ENCODE measurements at places on chromosomes 16 and 17.

GRCh38 chr17:73272906-73273218 lies 11.2 kb upstream of the CPSF4L start:
- no peak for DNase-seq

GRCh38 chr16:88534638-88535190 lies 35.5 kb upstream of the ZC3H18 start:
- DNase-seq, result peak; percentile 75

GRCh38 chr17:66671156-66671555 lies 163.8 kb upstream of the CACNG5 start:
- DNase-seq, result no peak

- peak; percentile 29 for DNase-seq
These were observed 993.5 kb downstream of the CDH8 start for GRCh38 chr16:61042737-61043136.

DNA sequence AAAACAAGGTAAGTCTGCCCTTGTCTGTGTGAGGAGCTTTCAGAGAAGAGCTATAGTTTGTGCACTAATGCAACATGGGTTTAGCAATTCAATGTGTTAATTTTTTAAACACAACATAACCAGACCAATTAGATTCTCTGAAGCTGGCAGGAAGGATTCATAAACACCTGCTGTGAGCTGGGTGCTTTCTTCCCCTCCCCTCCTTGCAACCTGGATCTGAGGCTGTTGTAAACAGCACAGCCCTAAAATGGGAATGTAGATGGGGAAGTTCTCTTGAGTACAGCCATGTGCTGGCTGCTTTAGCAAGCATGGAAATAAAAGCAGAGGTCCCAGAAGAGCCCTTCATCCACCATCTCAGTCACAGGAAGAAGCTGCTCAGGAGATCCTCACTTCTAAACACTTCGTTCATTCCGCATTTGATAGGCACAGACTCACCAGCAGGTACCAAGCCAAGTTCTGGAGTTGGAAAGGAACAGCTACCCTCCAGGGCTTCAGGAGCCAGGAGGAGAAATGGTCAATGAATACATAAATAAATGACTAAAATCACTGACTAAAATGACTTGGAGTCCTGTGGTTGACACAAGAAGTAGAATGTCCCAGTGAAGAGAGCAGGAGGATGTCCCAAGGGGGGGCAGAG lies 21.7 kb downstream of the AXIN2 start:
- no peak for DNase-seq

DNA sequence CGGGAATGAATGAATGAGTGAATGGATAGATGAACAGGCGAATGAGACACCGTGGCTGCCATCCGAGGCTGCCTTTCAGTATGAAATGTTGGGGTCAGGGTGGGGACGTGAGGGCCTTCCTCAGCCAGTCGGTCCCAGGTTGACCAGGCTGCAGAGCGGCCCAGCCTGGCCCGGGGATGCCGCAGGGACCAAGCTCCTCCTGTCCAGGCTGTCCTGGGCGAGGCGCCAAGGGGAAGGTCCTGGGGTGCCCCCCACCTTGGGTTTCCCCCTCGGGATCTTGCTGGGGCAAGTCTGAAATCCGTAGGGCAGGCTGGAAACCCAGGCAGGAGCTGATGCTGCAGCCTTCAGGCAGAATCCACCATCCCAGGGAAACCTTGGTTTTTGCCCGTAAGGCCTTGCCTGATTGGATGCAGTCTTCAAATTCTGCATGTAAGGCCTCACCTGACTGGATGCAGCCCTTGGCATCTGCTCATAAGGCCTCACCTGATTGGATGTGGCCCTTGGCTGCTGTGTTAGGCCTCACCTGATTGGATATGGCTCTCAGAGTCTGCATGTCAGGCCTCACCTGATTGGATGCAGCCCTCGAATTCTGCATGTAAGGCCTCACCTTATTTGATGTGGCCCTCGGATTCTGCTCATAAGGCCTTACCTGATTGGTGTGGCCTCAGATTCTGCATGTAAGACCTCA lies 61.7 kb upstream of the ZNF469 start:
- no peak for DNase-seq

DNA sequence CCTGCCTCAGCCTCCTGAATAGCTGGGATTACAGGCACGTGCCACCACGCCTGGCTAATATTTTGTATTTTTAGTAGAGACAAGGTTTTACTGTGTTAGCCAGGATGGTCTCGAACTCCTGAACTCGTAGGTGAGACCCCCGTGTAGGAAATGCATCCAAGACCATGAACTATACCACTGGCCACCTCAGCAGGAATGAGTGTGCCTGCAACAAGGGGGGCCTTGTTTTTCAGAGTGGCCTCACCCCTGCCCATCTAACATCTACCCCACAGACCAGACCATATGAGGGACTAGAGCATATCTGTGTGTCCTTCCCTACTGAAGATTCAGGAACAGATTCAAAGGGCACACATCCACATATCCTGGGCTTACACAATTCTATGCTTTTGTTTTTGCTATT lies 44.9 kb downstream of the SHISA6 start:
- no peak for DNase-seq

DNA sequence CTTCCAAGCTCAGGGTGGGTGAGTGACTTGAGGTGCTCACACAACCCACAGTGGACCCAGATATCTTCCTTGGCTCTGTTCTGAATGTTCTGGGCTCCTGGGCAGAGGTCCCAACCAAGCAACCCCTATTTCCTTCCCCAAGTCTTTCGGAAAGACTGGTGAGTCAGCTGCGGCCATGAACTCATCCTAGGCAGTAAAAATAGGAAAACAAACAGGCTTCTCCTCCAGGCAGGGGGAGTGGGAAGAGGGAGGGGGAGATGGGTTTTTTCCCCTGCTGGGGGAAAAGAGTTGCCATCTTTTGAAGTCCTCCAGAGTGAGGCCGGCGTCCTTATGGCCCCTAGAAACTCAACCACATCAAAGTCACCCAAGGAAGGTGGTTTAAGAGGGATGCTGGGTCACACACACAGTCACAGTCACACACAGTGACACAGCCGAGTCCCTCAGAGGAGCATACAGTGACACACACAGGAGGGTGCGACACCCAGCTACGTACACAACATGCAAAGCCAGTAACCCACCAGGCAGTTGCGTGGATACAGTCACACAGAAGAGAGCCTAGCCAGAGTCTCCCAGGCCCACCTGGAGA lies 16.0 kb upstream of the DLX4 start:
- DNase-seq, result peak; percentile 67

DNA sequence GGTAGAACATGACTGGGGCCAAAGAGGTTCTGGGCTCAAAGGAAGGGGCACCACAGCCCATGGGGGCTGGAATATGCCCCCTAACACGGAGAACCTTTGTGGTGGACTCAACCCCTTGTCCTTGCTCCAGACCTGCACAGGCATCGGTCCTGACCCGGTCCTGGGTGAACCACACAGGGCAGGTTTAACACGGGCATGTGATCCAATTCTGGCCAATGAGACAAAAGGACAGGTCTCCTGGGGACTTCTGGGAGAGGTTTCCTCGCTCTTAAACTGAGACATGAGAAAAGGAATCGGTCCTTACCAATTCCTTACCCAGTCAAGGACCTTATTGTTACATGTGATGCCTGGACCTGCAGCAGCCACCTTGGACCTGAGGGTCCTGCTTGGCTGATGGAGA lies 3.7 kb downstream of the DOC2B start:
- DNase-seq, result no peak

DNA sequence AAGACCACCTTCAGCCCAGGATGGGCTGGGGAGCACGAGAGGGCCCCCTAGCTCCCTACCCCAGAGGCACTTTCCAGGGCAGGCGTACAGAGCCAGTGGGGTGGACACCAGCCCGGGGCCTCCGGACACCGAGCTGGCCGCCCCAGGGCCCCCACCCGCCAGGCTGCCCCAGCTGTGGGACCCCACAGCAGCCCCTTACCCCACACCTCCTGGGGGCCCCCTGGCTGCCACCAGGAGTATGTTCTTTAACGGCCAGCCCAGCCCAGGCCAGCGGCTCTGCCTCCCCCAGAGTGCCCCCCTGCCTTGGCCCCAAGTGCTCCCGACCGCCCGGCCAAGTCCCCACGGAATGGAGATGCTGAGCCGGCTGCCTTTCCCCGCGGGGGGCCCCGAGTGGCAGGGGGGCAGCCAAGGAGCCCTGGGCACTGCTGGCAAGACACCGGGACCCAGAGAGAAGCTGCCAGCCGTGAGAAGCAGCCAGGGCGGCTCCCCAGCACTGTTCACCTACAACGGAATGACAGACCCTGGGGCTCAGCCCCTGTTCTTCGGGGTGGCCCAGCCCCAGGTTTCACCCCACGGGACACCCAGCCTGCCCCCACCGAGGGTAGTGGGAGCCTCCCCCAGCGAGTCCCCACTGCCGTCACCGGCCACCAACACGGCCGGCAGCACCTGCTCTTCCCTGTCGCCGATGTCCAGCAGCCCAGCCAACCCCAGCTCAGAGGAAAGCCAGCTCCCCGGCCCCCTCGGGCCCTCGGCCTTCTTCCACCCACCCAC lies 24.3 kb upstream of the ZFPM1 start:
- DNase-seq, result no peak

All from urothelium cell line (cell line).